Posterior cingulate gyrus (tissue), 11 donors: ENCODE measurements at places on chromosomes 1 and 21.

- DNase-seq, result no peak
These were observed 137.4 kb upstream of the USP25 start for GRCh38 chr21:15592271-15592860.

GRCh38 chr1:204684571-204685235, 835 bp downstream of the LRRN2 start:
- no peak for DNase-seq

DNA sequence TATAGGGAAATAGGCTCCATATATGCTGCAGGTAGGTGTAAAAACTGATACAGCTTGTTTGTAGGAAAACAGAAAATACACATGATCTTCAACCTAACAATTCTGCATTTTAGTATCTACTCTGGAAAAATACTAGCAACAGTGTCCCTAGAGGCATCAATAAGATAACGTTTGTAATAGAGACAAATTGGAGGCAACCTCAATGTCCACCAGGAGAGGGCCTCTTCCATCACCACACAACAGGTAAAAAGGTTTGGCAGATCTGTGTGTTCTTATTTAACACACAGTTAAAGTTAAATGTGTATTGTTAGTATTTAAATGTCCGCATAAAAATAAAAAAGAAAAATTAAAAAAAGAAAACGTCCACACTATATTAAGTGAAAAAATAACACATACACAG, 5.4 kb downstream of the EIF2D start:
- no peak for DNase-seq

- peak; percentile 23 for DNase-seq
These were observed 7.7 kb upstream of the NPHP4 start for GRCh38 chr1:5999711-6000443.

- DNase-seq, result no peak
These were observed 579.7 kb downstream of the PLA2G4A start for GRCh38 chr1:187408212-187409004.

DNA sequence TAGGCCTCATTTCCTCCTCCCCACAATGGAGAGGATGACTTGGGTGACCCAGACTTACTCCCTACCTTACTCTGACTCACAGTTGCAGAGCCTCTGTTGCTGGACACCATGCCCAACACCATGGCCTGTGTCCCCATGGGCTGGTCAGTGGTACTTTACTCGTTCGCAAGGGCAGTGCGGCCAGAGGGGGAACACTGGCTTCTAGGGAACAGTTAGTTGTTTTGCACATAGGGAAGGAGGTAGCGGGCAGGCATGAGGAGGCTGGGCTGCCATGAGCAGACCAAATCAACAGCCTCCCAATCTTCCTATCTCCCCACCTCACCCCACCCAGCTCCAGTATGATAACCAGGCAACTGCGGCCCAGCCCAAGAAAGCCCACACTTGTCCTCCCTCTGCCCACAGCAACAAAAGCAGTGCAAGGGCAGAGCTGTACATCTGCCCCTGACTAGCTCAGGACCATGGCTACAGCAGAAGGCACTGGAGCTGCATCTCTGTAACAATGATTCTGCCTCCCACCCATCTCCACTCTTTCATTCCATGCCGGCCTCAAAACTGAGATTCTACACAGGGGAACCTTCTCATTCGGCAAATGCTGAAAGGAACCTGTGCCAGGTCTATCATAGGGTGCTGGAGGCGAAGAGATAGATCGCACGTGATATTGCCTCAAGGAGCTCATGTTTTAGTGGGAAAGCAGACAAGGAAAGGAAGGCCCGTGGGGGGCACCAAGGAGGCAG, 18.6 kb downstream of the TAL1 start:
- DNase-seq, result no peak

DNA sequence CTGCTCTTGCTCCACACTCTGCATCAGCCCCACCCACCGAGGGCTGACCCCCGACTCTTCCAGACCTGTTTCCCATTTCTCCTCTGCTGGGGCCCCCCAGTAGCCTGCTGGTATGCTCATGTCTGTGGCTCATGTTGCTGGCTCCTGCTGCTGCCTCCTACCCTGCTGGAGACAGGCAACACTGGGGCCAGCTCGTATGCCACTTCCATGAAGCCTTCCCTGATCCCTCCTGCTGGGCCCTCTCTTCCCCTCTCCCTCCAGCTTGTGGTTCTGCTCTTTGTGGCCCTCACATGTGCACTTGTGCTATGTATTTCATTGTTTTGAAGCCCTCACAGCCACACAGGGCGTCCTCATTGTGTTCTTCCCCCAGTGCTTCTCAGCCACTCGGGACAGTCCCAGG, 40.5 kb downstream of the CNN3 start:
- DNase-seq, result no peak

DNA sequence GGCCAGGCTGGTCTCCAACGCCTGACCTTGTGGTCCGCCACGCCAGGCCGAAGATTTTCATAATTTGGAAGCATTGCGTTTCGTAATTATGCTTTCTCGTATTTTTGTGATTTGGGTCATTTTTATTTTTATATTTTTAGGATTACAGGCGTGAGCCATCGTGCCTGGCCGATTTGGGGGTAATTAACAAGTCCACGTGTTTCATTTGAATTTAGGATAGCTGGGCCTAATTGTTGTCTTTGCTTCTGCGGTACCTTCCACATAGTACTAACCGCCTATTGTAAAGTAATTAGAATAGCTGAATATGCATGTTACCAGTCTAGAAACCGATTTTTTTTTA, 1.0 kb downstream of the RCC1 start:
- DNase-seq, result no peak

DNA sequence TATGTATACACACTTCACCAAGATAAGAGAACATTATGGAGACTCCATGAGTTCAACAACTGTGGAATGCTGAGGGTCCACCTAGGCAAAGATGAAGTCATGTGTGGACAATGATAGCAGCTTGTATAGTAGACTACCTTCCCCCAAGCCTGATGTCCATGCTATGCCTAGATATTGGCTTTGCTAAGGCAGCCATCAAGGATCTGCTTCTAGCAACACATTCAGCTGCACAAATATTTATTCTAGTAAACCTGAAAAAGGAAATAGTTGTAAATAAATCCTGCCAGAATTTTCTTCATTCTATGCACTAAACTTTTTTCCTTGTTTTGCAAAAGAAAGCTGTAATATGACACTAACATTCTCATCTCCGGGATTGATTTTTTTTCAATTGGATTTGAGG, 7.0 kb upstream of the LPAR3 start:
- no peak for DNase-seq

DNA sequence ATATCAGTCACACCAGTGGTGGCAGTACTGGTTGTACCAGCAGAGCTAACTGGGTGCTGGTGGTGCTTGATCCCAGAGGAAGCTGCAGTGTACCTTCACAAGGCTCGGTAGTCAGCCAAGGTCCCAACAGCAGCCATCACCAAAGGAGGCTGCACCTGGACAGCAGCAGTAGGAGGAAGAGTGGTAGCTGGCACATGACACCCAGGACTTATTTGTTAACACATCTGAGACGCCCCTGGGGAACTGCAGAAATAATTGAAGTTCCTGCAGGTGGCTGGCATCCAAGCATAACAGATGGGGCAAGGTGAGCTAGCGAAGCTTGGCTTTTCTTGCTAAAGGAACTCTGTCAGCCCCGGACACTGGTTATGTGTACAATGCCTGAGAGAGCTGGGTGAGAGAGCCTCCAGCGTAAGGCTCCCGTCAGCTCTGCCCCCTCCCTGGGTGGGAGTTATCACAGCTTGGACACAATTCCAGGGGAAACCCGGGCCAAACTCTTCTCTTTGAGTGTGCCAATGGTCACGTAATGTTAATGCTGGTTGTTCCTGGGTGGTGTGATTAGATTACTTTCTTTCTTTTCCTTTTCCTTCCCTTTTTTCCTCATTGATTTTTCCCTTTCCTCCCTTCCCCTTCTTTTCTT, 29.1 kb upstream of the PARP1 start:
- DNase-seq, result no peak

DNA sequence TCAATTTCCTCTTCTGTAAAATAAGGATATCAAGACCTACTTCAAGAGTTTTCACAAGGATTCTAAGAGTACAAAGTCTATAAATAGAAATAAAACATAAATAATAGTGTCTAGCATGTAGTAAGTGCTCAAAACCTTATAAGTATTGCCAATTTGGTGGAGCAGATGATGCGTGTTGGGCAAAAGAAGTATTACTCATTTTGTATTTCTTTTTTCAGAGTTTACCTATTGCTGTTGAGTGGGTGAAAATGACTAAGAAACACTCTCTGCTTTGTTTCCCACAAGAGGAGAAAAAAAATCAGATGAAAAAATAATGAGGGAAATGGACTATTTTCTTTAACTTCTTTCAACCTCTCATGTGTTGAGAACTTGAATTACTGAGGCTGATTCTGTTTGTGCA, 103.3 kb upstream of the KCNK2 start:
- DNase-seq, result no peak

DNA sequence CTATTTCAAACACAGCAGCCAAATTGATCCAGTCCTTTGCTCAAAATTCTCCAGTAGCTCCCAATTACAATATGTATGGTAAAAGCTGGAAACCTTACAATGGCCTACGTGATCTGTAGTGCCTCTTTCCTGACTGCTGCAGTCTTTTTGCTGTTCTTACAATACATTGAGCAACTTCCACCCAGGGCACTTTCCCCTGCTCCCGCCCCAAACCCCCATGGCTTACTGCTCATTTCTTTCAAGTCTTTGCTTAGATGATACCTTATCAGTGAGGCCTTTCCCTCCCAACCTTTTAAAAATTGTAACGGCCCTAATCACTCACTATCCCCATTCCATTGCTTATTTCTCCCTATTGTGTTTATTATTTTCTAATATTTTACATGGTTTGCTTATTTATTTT, 43.9 kb upstream of the APOBEC4 start:
- DNase-seq, result no peak

GRCh38 chr1:233412812-233413211, 85.3 kb downstream of the MAP3K21 start:
- DNase-seq, result no peak

DNA sequence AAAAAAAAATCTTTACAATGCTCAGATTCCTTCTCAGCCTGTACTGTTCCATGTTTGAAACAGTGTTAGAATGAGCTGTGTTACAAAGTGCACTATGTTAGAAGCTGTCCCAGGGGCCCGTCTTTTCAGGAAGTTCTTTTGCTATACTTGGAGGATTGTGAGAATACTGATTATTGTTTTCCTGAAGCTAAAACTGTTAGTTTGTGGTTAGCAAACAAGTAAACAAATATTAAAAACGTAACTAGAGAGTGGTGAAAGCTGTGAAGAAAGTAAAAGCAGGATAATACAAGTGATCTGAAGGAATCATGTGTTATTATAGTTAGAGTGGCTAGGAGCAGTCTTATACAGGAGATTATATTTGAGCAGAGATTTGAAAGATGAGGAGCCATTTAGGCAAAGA, 35.6 kb downstream of the CAMSAP2 start:
- DNase-seq, result no peak
